ENCODE measurements at places on chromosomes 7 and 10.
A peak's percentile ranks its signal among the peaks of the same experiment; 100 is the strongest.

GRCh38 chr7:148230296-148230695 lies 360.3 kb upstream of the C7orf33 start:
- no peak for DNase-seq

GRCh38 chr10:84546609-84547008 lies 218.2 kb downstream of the CCSER2 start:
- DNase-seq: no peak

GRCh38 chr10:43044448-43044921 lies 32.4 kb upstream of the RET start:
- DNase-seq: no peak

- peak; percentile 71 for DNase-seq
These were observed 136.3 kb downstream of the POLR1F start for GRCh38 chr7:19572566-19572965.
